A549 treated with dexamethasone at 1 μM for 4 hours (cell line): ENCODE measurements at places on chromosomes 12 and 14. TPM values are rescaled to one million over a fixed set of nuclear protein-coding genes. Genes with fewer than 3 reads are reported as not detected.

HOXC10 gene
- total RNA-seq, result 2.8 to 3.2 TPM (median 3.0 TPM) in 5 replicates

TSHR gene
- not detected in 5 replicates for total RNA-seq

ART4 gene
- 0.15 TPM in 1 of 5 replicates, not detected in the others for total RNA-seq

RAB21 gene
- 43.4 to 55.4 TPM (median 49.6 TPM) in 5 replicates for total RNA-seq

KRT77 gene
- total RNA-seq, result not detected in 5 replicates

BEST3 gene
- 0.86 to 1.9 TPM (median 1.2 TPM) in 5 replicates for total RNA-seq

GLI1 gene
- total RNA-seq, result 4.5 to 7.8 TPM (median 5.9 TPM) in 5 replicates

C1QL4 gene
- total RNA-seq, result 5.1 to 7.5 TPM (median 6.3 TPM) in 5 replicates

NTF3 gene
- total RNA-seq, result 0.08 TPM in 2 of 5 replicates, not detected in the others

SLC25A21 gene
- 0.53 to 1.3 TPM (median 0.89 TPM) in 5 replicates for total RNA-seq

LRP1-AS gene
- not detected in 5 replicates for total RNA-seq

AREL1 gene
- 20.3 to 26.8 TPM (median 23.6 TPM) in 5 replicates for total RNA-seq
